ENCODE measurements at places on chromosomes 4 and X.

DNA sequence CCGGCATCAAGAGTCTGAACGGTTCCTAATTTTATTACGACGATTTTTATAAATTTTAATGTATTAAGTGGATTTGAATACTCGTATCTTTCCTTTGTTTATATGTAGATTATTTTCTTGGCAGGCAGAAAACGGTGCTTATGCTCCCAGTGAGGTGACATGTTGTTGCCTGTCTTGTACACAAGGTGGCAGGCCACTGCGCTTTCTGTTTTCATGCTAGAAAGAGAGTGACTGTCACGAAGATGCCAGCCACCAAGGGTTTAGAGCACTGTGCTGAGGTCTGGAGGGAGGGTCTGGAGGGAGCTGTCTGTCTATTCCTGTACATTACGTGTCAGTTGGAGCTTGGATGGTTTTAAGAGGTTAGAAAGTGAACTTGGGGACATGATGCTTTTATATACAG lies 87.7 kb downstream of the SHROOM2 start:
- DNase-seq: no peak

DNA sequence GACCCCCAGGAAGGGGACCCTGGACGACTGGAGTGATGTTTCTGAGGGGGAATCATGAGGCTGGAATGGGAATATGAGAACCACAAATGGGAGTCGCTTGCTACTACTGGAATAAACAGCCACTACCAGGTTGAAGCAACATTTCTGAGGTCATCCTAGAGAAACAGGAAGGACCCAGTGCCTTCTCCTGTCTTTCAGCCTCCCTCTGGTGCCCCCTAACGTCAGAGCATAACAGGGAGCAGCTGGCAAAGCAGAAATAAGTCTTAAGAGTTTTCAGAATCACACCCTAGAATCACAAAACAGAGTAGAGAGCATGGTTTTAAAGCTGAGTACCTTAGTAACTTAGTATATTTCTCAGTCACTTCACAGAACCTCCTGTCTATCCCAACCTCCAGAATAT lies 347.8 kb upstream of the PITX2 start:
- DNase-seq: no peak

DNA sequence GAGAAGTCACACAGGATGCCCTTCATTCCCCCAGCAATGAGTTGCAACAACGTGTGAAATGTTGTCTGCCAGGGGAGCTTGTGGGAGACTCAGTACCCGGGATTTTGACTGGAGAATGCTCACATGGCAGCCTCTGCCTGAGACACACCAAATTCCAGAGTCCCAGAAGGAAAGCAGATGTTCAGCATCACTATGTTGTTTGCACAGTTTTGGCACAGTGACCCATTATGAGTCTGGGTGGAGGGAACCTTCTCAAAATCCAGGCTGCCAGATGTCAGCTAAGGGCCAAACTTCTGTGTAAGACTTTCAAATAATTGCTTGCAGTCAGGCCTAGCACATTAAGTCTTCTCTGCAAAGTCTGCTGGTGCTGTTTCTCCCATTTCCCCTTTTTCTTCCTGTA lies 1029.7 kb upstream of the TENM3 start:
- DNase-seq: no peak

DNA sequence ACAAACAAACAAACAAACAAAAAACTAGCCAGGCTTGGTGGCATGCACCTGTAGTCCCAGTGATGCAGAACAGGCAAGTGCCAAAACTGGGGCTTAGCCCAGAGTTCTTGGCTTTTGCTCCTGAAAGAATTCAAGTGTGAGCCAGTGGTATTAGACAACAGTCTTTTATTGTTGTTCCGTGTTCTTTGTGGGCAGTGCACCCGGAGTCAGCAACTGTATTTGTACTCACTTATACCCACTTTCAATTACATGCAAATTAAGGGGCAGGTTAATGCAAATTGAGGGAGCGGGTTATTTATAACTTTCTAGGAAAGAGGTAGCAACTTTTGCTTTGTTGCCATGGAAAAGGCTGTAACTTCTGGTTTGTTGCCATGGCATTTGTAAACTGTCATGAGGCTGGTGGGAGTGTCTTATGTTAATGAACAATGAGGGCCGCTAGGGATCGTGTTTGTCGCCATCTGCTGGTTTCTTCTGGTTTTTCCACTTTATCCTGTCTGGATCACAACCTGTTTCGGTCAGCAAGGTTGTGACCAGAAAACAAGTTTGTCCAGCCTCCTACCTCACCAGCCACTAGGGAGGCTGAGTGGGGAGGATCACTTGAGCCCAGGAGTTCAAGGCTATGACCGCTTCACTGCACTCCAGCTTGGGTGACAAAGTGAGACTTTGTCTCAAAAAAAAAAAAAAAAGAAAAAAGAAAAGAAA lies 88.8 kb upstream of the ESX1 start:
- DNase-seq: no peak

DNA sequence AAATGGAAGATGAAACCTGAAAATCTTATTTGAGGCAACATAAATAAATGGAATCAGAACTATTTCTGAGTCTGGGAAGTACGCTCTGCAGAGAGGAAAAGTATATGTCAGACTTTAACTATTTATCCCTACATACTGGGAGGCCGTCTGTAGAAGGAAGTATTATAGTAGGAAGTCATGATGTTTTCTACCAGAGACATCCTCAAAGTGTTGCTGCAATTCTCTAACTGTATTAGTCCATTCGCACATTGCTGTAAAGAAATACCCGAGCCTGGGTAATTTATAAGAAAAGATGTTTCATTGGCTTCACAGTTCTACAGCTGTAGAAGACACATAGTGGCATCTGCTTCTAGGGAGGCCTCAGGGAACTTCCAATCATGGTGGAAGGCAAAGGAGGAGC lies 88.7 kb upstream of the TBL1X start:
- DNase-seq: no peak

DNA sequence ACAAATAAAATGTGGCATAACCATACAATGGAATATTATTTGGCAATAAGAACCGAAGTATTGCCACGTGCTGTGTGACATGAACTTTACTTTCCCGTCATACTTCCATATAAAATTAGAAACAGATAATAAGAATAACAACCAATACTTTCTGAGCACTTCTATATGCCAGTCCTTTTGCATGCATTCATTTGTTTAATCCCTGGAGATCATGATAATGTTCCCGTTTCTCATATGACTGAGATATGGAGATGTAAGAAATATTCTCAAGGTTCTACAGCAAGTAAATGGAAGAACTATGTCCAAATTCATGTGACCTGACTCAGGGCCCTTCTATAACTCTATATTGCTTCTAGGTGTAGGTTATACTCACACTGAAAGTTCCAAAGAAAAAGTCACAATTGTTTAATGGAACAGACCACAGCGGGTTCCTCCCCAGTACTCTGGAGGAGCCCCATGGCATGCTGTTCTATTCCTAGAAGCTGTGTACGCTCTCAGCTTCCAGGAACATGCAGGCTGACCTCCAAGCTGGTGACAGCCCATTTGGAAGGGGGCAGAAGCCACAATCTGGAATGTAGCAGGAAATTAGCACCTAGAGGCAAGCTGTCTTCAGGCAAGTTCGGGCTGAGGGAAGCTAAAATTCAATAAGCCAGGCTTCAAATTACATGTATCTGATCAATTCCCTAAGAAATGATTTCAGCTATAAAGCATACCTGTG lies 31.5 kb downstream of the QDPR start:
- no peak for DNase-seq

- no peak for DNase-seq
Observed at GRCh38 chrX:23503835-23504539, 163.3 kb upstream of the PRDX4 start.

GRCh38 chr4:141711211-141711610 lies 74.8 kb downstream of the IL15 start:
- no peak for DNase-seq

DNA sequence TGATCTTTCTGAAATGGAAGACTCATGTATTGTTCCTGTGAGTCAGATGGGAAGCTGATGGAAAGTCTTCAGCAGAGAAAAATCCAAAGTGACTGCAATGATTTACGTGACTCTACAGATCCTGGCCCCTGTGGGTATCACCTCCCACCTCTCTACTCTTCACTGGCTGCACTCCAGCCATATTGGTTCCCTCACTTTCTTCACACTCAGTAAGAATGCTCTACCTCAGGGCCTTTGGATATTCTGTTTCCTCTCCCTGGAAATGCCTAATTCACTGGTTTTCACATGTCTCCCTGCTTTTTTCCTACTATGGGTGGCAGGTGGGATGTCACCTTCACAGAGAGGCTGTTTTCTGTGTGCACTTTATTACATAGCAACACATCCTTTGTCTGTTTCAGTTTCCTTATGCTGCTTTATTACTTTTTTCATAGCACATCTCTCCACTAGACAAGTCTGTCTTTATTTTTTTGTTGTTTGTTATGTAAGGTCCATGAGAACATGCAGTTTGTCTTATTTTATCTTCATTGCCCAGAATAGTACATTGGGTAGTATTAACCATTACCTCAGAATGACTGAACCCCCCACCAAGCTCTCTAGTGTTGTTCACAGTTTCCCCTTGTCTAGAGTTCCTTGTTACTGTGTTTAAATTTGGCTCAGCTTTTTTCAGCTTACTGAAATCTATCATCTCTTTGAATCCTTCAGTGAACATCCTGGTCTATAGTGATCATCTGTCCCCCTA lies 57.6 kb upstream of the CLNK start:
- no peak for DNase-seq

DNA sequence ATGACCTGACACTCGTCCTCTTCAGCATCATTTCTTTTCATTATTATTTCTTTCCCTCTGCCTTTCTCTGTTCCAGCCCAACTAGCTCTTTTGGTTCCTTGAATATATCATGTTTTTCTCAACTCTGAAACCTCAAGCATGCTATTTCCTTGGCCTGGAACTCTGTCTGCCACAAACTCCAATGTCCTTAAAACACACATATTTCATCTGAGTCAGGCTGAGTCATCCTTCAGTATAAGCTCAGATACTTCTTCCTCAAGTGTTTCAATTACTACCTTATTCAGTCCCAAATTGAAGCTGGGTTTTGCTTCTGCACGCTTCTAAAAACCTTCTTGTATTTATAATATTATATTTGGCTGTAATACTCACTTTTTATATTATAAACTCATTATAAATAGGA lies 424.2 kb downstream of the PDGFC start:
- DNase-seq: no peak

DNA sequence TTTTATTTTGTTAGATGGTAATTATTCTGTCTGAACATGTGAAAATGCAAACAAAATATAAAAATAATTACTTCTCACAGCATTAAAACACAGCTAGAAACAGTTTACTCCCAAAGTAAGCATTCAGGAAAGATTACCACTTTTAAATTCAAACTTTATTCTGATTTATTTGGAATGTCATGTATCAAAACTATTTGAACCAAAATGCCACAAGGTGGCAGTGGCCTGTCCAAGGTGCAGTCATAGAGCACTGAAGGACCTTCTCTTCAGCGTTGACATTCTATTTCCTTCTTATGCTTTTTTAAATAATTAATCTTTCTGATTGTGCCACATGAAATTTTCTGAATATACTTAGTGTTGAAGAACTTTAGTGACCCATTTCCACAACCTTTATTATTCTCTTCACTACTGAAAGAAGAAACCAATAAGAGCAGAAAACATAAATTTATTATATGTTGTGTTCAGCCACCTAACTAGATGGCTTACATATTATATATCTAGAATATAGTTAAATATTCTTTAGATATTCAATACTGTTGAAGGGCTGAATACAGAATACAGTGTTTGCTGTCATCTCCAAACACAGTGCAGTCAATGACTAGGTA lies 283.6 kb downstream of the CFAP299 start:
- no peak for DNase-seq

DNA sequence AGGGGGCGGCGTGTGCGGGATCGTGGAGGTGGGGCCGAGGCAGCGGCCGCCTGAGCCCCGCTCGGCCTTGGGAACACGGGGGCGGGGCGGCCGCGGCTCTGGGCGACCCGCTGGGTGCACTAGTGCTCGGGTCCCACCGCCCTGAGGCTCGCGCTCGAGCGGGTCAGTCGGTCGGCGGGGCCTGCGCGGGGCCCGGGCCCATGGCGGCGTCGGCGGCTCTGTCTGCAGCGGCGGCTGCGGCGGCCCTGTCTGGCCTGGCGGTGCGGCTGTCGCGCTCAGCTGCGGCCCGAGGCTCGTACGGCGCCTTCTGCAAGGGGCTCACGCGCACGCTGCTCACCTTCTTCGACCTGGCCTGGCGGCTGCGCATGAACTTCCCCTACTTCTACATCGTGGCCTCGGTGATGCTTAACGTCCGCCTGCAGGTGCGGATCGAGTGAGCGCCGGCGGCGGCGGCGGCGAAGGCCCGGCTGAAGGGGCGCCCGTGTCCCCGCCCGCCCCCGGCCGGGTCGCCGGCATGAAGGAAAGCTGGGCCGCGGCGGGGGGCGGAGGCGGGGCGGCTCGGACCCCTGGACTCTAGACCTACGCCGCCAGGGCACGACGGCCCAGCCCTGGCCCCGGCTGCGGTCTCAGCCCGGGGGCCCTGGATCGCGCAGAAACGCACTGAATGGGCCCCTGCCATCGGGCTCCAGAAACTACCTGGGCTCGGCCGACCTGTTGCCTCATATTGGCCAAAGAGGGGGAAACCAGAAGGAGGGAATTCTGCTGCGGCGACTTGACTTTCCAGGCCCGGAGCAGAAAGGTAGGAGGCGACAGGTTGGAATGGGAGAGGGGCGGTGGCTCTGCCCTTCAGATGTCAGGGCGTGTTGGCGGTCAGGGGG lies at the start of gene SMIM10L2A:
TSS of gene SMIM10L2A (plus strand) at position 13 of the 878 bp plus-strand sequence. CDS start at position 201, 188 bp downstream.
- DNase-seq: no peak

GRCh38 chr4:181566490-181566889 lies 676.7 kb upstream of the TENM3 start:
- DNase-seq: no peak

- DNase-seq: no peak
Observed at GRCh38 chr4:151887031-151887815, 126.4 kb upstream of the GATB start.

GRCh38 chr4:144611850-144612249 lies 34.1 kb upstream of the HHIP start:
- DNase-seq: no peak

DNA sequence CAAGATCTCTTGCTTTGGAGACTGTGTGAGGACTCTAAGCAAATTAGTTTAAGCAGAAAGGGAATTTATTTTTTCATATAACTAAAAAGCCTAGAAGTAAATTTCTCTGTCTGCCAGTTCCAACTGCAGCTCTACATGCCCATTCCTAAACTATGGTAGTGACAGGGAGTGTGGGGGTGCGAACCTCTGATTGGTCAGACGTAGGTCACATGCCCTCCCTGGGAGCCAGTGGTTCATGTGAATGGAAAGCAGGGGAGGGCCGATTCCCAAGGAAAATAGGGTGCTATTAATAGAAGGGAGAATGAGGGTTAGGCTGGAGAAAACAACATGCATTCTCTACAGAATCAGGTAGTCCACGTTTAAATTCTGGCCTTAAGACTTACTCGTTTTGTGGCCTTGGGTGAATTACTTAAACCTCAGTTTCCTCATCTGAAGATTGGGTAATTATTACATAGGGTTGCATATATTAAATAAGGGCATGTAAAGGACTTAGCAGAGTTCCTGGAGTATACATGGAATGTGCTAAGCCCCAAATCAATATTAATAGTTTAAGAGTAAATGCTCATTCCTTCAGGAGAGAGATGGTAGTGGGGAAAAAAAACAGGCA lies 7.2 kb downstream of the RAB33B start:
- DNase-seq: no peak

- DNase-seq: no peak
Observed at GRCh38 chrX:11754958-11755645, 2.9 kb upstream of the MSL3 start.

Data from omental fat pad (tissue), 4 donors.